ENCODE measurements at places on chromosomes 2 and 18.

DNA sequence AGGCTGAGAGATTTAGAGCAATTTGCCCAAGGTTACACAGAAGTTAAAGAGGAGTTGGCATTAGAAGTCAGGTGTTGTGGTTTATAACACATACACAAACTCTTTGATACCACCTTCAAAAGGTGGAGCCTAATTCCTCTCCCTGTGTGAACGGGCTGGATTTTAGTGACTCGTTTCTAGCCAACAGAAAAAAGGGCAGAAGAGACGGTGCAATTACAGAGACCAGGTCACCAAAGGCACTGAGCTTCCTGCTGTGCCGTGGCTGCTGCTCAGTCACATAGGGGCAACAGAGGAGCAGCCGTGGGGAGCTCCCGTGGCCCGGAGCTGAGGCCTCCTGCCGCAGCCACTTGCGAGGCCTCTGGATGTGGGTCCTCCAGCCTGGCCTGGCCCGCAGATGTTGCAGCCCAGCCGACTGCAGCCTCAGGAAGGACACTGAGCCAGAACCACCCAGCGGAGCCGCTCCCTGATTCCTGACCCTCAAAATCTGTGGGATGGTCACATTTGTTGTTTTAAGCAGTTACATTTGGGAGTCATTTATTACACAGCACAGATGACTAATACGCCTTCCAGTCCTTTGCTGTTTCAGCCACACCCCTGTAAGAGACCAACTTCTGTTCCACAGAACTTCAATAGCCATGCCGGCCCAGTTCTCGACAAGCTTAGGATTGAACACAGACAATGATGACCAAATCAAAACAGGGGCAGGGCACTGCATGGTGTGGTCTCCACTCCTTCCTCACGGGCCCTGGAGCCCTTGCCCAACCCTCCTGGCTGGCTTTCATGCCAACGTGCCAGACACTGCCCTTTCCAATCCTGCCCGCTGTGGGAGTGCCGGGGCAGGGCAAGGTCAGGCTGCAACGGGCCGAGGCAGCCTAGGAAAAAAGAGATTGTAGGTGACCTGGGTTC lies 17.1 kb downstream of the EDAR start:
- DNase-seq: no peak

DNA sequence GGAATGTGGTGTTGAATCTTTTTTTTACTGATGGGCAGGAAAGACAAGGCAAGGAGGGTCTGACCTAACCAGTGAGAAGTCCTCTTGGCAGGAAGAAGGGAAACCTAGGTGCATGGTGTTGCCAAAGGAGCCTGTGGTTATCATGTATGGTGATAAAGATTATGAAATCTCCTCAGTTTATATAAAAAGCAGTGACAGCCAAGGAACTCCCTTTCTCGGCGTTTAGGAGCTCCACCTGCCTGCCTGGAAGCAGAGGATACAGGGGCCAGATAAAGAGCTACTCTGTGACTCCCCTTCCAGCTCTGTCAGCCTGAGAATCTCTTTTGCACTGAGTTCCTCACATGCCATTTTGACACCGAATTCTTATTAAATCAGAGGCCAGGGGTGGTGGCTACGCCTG lies 26.1 kb downstream of the COLEC12 start:
- DNase-seq: no peak

DNA sequence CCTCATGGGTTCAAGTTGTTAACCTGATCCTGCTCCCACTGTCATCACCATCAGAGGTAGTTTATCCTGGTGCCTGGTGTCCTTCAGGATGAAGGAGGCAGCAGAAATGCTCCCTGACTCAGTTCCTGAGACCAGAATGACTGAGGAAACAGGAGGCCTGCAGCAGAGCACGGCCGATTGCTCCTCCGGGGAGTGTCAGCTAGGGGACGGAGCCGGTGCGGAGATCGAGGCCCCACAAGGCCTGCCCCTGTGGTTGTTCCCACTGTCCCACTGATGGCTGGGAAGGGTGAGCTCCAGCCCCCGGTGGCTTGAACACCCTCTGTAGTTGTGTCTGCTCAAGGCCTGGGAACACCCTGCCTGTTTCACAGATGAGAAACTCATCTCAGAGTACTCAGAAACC lies 45.6 kb downstream of the SH3BP4 start:
- no peak for DNase-seq

DNA sequence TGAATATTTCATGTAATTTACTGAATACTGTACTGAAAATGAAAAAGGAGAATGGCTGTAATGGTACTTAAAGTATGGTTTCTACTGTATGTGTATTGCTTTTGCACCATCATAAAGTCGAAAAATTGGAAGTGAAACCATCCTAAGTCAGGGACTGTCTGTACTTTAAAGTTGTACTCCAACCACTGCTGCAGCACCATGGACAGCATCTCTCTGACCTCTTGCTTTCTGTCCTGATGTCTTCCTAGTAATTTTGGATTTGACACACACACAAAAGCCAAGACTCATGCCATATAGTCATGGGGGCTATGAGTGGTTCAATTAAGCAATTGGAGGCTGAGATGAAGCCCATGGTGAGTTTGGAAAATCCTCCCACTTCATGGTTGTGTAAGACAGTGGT lies 256.3 kb upstream of the PKDCC start:
- DNase-seq: no peak

GRCh38 chr2:58925676-58926081 lies 684.6 kb upstream of the FANCL start:
- DNase-seq: no peak

DNA sequence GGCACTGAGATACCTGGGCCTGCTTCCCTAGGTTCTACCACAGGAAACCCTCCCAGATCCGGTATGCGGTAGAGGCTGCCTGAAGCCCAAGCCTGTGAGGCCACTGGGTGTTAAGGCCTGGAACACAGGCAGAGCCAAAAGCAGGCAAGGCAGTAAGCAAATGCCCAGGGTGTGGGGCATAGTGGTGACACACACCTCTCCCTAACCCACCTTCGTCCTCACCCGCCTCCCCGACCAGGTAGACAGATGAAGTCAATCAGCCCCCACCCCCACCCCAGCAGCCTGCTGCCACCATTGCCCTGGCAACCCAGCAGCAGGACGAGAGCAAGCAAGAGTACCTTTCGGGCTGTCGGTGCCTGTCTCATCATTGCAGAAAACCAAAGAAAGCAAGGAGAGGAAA lies 6.1 kb downstream of the DCTN1 start:
- DNase-seq: no peak

DNA sequence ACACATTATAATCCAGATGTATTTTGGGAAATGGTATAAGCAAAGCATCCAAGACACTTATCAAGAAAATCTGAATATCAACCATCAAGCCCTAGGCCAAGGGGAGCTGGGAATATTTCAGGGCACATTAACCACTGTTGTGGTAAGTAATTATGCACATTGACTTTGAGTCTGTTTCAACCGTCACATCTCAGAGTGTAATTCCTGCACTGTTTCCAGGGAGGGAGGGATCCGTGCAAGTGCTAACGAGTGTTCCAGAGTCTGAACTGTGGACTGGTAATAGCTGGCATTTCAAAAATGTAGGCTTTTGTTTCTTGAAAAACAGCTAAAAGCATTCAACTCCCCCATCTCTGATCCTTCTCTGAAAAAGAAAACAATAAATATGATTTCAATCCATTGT lies 681.6 kb downstream of the BCL11A start:
- DNase-seq: no peak

DNA sequence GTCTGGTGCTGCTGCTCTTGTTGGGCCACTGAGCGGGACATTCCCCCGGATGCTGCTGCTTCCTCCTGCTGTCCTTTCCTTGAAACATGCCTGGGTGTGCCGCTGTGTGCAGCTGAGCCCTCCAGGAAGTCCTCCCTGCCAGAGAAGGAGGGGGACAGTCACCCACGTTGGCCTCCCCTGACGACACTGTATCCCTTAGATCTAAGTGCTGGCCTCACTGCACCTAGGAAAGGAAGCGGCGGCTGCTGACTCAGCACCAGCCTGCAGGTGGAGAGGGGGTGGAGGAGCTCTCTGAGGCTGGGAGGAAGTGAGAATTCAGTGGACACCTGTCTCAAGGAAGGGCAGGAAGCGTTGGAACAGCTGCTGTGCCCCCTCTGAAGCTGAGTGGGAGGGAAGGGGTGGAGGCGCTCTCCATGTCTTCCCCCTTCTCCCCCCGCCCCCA lies 239.8 kb downstream of the HAUS1 start:
- DNase-seq: no peak

GRCh38 chr18:12253663-12254135 lies 462 bp upstream of the CIDEA start:
- DNase-seq: no peak

GRCh38 chr2:227482638-227483340 lies 10.8 kb downstream of the AGFG1 start:
- DNase-seq: no peak

- no peak for DNase-seq
Observed at GRCh38 chr2:94923196-94923595, 52.0 kb downstream of the TEKT4 start.

DNA sequence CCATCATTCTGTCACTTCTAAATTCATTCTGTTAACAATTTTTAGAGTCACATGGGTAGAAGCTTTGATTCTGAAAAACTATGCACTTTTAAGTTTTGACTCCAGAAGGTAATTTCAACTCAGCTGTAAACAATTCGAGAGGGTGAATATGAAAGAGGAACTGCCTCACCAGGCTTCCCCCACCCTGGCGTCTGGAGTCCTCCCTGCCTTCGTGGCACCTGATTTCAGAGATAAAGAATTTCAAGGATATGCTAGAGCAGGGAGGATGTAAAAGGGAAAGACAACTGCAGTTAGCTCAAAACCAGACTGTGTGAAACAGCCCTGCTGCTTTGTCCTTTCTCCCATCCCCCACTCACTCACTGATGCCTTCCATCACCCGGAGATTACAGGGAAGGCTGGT lies 40.7 kb downstream of the ONECUT2 start:
- DNase-seq: no peak

- DNase-seq: no peak
Observed at GRCh38 chr18:48164116-48164515, 233.7 kb upstream of the SMAD2 start.

GRCh38 chr18:32450026-32450691 lies 20.5 kb downstream of the GAREM1 start:
- no peak for DNase-seq

GRCh38 chr2:230877759-230878598 lies 13.2 kb downstream of the ITM2C start:
- DNase-seq: no peak

All from NCI-H187 (cell line).